D721Med (cell line): ENCODE measurements at places on chromosomes 7 and 10.

- DNase-seq, result no peak
Observed at GRCh38 chr7:7335909-7336308, 153.6 kb downstream of the C1GALT1 start.

DNA sequence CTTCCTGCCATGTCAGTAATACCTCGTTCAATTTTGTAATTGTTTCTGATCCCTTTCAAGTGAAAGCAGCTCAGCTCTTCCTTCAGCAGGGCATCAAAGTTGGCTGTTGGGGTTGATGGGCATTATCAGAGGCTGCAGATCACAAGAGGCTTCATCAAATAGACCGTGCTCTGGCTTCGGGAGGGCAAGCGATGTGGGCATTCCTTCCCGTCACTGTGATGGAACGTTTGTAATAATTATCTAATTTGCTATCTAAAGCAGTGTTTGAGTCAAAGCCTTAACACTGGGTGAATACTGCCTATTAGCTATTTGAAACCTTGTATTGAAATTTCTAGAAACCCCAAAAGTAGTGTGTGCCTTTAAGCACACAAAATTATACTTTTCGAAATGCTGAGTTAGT is 170.1 kb downstream of the OTUD1 start:
- no peak for DNase-seq

GRCh38 chr7:47088329-47089067 is 493.4 kb downstream of the TNS3 start:
- peak; percentile 29 for DNase-seq

DNA sequence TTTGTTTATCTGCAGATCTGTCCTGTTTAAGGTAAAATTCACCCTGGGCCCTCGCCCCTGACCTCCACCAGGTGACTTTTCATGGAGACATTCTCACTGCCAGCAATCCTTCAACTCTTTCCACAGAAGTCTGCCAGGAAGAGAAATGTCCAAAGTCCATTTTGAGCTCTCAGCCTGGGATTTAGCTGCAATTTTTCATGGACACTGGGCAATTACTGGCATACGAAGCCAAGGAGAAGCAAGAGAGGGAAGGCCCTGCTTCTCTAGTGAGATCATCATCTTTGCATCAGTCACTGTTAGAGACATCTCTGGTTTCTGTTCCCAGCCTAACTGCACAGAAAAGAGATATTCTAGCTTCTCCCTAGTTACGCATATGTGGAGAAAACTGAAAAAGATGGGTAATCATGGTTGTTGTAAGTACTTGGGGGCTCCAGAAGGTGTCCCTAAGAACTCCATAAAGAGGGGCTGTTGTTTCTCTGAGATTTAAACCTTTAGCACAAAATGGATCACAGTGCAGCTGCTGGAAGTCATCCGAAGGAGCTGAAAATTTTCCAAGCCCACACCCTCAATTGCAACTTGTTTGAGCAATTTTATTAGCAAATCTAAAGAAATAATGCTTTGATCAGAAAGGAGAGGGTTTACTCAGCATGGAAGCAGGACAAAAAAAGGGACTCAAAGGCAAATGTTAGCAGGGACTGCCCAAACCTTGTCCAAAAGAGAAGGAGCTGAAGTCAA is 168.9 kb downstream of the SNX10 start:
- no peak for DNase-seq

DNA sequence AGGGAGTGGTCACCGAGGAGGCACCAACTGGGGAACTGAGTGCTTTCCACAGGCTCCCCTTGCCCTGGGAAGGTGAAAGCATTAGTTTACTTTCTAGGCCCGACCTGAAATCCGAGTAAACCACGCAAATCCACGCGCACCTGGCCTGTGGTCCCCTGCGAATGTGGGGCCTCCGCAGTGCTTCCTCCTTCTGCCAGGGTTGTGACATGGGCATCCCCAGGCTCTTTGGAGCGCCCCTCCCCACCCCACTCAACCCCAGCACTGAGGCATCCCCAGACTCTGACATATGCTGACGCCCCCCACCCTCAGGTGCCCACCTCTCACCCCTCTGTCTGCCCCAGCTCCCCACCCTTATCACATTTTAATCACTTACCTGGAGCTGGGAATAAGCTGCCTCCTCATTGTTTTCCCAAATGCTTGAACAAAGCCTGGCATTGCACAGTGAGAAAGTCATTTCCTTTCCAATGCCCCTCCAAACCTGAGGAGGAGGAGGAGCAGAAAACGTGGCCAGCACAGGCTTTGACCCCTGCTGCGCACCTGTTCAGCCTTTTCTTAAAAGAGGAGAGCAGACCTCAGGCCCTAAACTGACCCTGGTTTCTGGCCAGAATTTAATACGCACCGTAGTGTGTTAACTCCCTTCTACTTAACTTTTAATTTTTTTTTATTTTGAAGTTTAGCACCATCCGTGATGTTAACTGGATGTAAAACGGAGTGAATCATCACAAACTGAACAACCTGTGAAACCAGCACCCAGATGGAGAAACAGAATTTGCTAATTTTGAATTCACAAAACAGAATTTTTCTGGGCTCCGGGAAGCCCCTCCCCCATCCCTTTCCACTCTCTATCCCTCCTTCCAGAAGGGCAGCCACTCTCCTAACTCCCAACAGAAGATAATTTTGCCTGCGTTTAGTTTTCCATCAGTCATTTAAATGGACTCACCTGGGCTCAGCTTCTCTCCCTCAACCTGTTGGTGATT is 129.4 kb downstream of the WDR11 start:
- no peak for DNase-seq

- no peak for DNase-seq
Observed at GRCh38 chr10:95382174-95382573, 91.4 kb upstream of the PDLIM1 start.

GRCh38 chr10:95467162-95467599 is 94.0 kb downstream of the SORBS1 start:
- no peak for DNase-seq

GRCh38 chr7:50962281-50962883 is 179.7 kb upstream of the GRB10 start:
- no peak for DNase-seq

- no peak for DNase-seq
Observed at GRCh38 chr7:94452239-94452638, 57.4 kb upstream of the CASD1 start.

DNA sequence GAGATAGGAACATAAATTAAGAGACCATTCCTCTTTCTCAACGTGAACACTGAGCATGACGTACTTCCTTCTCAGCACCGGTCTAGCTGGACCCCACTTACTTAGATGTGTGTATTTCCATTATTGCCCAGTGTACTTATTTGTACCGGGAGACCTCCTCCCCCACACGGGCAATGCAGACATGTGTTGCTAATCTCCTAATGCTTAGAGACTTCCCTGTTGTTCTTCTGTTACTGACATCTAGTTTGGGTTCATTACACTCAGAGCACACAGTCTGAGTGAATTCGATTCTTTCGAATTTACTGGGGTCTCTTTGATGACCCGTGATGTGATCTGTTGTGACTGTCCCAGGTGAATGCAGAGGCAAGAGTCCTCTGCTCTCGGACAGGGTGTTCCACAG is 260.0 kb downstream of the MAD1L1 start:
- no peak for DNase-seq

DNA sequence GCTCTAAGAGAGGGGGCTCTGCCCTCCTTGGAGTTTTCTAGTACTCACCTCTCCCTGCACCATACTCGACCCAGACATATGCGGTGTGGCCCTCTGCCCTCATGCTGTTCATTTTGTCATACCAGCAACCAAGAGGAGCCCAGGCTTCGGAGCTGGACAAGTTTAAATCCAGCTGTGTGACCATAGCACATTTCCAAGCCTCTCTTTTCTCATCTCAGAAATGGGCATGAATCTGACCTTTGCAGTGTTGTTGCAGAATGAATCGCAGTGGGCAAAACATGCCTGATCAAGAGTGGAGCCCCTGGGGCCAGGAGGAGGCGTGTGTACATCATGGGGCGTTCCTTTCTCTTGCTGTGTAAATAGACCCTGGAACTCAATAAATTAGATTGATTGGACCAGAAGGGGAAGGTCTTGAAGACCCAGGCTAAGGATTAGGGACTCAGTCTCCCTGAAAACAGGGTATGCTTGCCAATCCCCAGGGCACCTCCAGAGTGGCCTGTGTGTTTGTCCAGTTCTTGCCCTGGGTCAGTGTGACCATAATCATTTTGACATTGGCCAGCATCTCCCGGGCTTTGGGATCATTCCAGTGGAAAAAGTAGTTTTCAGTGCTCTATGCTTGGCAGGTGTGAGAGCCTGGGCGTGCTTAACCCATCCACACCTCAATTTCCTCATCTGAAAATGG is 59.6 kb downstream of the ZMIZ1 start:
- no peak for DNase-seq

DNA sequence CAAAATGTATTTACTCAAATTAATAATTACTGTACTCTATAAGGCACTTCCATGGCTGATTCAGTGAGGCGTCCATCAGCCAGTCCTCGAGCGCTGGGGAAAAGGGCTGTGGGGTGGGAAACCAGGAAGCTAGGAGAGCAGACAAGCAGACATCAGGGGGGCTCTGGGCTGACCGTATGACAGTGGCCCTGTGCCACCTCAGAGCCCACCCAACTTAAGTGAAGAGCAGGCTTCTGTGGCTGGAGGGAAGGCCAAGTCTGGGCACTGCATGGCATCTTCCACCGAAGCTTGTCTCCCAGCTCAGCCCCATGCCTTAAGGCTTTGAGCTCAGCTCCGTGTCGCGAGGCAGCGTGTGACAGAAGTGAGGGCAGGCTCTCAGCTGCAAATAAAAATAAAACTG is 464.5 kb upstream of the ZMIZ1 start:
- no peak for DNase-seq

DNA sequence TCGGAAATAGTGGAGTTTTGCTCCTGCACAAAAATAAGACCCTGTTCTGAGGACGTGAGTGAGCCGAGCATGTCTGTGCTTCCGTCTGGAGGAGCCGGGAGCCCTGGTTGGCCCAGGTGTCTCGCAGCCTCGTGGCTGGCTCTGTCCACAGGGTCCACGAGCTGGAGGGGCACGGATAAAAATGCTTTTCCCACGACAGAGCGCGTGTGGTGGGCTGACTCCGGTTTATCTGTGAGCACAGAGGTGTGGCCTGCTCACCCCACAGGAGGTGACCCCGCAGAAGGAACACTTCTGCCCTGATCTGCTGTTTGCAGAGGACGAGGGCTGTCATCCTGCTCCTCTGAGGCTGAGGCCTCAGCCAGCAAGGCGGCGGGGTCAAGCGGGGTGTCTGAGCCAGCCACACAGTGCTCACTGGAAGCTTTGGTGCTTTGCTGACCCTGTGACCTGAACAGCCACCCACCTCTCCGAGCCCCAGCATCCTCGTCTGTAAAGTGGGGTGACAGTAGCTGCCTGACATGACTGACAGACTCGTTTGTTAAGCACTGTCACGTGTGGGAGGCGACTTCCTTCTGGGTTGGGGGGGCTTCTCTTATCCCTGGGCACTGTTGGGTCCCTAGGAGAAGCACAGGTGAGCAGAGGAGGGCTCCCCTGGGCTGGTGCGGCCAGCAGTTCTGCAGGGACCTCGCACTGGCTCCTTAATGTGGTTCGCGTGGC is 162.5 kb downstream of the DNAJB6 start:
- no peak for DNase-seq

GRCh38 chr7:884191-885003 is 8.0 kb downstream of the GET4 start:
- no peak for DNase-seq

- DNase-seq, result no peak
Observed at GRCh38 chr10:45580371-45581215, 92.0 kb downstream of the ZFAND4 start.

DNA sequence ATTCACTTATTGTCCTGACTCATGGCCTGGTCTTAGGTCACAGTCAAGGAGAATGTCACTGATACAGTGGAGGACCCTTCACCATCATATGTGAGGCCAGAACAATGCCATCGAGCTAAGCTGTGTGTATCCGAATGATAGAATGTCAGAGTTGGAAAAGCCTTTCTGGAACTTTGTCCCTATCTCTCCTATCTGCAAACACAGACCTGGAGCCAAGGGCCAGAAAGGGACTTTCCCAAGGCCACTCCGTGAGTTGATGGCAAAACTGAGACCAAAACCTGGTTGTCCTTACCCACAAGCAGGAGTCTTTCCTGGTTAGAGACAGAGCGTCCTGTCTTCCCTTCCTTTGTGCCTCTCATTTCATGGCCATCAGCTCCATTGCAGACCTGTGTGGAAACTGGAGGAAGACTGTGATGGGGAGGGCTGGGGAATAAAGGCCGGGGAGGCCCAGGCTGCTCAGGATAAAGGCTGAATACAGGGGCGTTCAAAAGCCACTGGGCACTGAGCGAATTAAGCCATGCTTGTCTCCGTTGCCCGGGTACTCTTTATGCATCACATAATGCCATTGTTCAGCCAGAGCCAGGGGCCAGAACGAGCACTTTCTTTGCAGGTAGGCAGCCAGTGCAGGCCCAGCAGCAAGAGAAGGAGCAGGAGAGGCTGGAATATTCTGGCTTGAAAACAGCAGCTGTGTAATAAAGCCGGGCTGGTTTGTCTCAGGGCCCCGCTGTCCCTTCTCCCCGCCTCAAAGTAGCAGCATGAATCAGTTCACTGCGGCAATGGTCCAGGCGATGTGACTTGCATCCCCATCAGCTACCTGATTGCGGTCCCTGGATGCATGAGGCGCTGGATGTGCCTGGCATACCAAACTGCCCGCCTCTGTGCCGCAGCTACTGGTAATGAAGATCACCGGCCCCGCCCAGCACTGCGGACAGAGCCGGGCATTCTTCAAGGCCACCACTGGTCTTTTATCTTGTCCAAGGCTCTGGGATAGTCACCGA is 143.0 kb downstream of the RPS24 start:
- no peak for DNase-seq

GRCh38 chr10:88756660-88757059 is 3.2 kb upstream of the LIPN start:
- no peak for DNase-seq

GRCh38 chr7:133830081-133830480 is 297.1 kb upstream of the LRGUK start:
- no peak for DNase-seq

- no peak for DNase-seq
Observed at GRCh38 chr10:24488631-24489030, 235.1 kb downstream of the ARHGAP21 start.

DNA sequence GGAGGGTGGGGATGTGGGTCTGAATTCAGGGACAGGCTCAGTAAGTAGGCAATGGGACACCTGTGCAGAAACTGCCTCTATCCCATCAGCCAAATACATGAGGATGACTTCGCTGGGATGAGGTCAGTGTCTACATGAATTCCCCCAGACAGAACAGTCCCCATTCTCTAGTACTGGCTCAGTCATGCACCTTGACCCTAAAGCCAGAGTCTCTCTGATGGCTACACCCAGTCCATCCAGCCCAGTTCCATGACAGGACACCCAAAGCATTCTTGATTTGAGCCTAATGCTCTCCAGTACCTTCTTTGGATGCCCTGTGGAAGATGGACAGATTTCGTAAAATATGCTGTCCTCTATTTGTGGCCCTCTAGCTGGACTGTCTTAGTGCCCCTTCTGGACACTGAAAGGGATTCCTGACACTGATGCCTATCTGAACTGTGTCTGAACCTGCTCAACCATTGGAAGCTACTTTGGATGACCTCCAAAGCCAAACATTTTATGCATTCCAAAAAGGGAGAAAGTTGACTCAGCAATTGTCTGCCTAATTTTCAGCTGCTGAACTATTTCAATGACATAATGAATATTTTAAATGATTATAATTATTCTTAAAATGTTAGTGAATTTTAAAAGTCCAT is 14.6 kb downstream of the SFRP4 start:
- no peak for DNase-seq

- no peak for DNase-seq
Observed at GRCh38 chr10:107280293-107280692, 115.8 kb upstream of the SORCS1 start.

GRCh38 chr10:99421233-99421739 is 9.1 kb downstream of the GOT1 start:
- DNase-seq, result no peak
